ENCODE measurements at places on chromosomes 16 and 17.

DNA sequence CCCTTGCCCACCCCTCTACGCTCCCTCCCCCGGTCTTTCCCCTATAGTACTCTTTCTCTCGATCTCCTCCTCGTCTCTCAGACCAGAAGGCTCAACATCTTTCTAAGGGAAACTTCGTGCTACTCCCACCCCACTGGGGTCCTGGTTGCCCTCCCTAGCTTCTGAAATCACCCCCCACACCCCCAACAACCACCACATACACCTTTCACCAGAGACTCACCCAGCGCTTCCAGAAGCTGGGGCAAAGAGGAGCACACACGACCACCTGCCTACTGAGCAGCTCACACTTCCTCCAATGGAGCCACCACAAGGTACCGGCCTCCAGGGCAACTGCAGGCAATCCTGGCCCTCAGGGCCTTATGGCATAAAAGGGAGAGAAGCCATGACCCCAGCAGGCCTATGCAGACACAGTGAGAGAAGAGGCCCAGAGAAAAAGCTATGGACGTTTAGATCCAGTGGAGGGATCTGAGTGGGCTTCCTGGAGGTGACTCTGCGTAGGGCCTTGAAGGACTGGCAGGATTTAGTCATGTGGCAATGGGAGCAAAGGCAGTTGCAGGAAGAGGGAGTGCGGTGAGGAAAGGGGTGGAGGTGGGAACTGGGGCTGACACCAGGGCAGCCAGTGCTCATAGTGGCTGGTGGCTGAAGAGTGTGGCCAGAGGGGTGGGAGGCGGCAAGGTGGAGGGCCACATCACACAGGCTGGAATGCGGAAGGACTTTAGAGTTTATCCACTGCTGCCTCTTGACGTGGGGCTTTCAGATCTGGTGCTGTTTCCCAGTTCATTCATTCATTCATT, 12.1 kb upstream of the TMEM92 start:
- no peak for DNase-seq

DNA sequence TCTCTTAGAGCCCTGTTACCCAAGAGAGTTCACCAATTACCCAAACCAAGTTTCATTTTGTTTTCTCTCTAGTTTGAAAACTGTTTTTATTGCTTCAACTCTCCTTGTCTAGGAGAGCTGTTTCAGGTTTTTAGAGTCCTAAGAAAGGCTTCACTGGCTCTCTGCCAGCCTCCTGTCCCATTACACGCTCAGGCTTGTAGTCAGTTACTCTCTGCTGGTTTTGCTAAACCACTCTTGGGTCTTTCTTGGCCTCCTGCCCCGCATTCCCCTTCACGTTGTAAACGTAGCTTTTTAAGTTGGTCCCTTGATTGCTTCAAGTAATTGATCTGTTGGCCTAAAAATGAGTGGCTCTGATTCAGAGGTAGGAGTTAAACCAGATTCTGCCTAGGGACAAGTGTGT, 529.1 kb downstream of the MAF start:
- DNase-seq, result no peak

DNA sequence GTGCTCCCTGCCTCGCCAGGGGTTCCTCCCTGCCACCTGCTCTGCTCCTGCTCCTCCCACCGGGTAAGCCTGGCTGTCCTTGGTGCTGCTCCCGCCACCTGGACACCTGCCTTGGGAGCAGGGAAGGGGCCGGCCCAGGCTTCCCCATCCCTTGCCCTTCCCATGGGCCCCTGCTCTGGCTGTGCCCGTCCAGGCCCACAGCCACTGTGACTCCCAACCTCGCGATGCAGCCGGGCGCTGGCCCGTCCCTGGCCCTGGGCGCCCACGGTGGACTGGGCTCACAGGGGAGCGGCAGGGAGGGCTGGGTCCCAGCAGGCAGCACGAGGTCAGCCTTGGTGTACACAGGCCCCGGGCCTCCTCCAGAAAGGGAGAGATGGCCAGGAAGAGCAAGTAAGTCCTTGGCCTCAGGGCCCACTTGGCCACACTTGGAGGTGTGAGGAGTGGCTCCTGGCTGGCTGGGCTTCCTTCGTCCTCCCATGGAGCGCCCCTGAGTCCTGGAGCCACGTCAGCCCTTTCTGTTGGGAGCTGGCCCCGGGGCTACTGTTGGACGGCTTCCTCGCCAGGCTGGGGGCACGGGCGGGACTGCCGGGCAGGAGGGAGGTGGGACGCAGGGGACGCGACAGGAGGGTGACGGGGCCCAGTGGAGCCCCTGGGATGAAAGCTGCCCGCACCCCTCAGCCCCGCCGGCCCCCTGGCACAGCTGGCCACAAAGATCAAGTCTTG, 15.3 kb downstream of the ENGASE start:
- no peak for DNase-seq

DNA sequence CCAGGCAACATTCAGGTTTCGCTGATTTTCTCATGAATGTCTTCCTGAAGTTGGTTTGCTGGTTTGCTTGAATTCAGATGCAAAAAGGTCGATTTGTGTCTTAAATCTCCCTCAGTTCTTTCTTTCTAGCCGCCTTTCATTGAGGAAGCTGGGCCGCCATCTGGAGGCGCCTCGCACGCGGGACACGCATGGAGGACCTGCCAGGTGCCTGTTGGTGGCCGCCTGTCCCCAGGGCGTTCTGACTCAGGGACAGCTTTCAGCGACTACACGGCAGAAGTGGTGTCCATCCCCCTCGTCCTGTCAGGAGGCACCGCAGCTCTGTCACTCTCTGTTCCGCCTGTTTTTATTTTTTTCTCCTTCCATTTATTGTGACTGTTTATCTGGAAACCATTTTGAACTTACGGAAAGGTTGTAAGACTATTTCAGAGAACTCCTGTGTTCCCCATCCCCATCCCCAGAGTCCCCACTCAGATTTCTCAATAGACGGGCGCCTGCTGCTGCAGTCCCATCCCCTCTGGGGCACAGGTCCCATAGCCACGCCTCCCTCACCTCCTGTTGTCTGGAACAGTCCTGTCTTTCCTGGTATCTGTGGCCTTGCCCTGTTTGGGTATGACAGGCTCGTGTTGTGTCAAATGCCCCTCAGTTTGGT, 33.2 kb downstream of the COX4I1 start:
- DNase-seq, result no peak

GRCh38 chr16:29014561-29015069, 29.8 kb downstream of the LAT start:
- no peak for DNase-seq

All from activated CD4-positive, alpha-beta T cell treated with anti-CD3 and anti-CD28 coated beads, Interleukin-2, Interleukin-6, amounts not matched to agents 100 ng/mL and 50 ng/mL, durations not matched to agents 16 hours and 8 hours (primary cell).